ENCODE measurements at places on chromosomes 1 and 21. TPM values are rescaled to one million over a fixed set of nuclear protein-coding genes. Genes with fewer than 3 reads are reported as not detected.
A peak's percentile ranks its signal among the peaks of the same experiment; 100 is the strongest.

- no peaks in the 10 kb centered on the region for H3K27me3 ChIP-seq
- DNase-seq = peak; percentile 25
- peaks cover 13% of the 10 kb centered on the region for H3K4me1 ChIP-seq
- no peak overlapping the region for H3K4me3 ChIP-seq
- H3K36me3 ChIP-seq = no peaks in the 10 kb centered on the region
Observed at GRCh38 chr1:18849261-18849711, 10.2 kb downstream of the TAS1R2 start.

- no peaks in the 10 kb centered on the region for H3K36me3 ChIP-seq
- peaks cover 17% of the 10 kb centered on the region for H3K4me1 ChIP-seq
- peak overlapping the region; percentile 75 for H3K27ac ChIP-seq
- H3K4me3 ChIP-seq = no peak overlapping the region
- DNase-seq = no peak
Observed at GRCh38 chr1:226882187-226882586, 11.8 kb downstream of the PSEN2 start.

GRCh38 chr1:56389813-56390212 is 189.6 kb downstream of the PLPP3 start:
- H3K27ac ChIP-seq = no peak overlapping the region
- no peaks in the 10 kb centered on the region for H3K36me3 ChIP-seq
- H3K4me3 ChIP-seq = no peak overlapping the region
- DNase-seq = no peak

DNA sequence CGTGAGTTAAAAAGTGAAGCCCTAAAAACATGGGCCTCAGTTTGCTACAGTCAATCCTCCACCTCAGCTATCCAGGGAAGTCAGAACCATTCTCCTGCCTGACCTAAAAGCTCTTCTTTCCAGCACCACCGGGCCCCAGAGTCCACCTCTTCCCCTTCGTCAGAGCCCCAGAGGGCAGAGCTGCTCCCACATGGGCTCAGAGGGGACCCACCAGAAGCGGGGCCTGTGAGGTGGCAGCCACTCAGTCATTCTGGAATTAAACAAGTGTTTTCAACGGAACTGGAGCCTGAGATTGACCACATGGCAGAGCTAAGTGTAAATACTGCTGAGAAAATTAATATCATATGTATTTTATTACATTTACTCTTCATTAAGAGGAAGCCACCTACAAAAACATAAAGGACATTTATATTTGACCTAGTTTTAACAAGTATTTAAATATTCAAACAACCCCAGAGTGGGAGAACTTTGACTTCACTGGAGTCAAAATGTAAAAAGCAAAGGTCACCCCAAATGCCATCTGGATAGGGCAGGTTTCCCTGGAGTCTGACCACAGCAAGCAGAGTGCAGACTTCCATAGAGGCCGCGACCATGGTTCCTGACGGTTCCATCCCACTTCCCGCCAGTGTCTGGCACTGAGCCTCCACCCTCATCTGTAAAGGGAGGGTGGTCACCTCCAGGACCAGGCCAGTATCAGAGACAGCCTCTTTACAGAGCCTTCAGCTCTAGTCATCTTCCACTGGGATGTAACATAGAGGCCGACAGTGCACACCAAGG is 1.8 kb downstream of the SUMO3 start:
- no peak overlapping the region for H3K27ac ChIP-seq
- H3K4me1 ChIP-seq = peaks cover 12% of the 10 kb centered on the region
- no peaks in the 10 kb centered on the region for H3K36me3 ChIP-seq
- no peaks in the 10 kb centered on the region for H3K27me3 ChIP-seq
- no peak overlapping the region for H3K4me3 ChIP-seq

The GLMN gene
- total RNA-seq = 12.8 TPM

The CASQ1 gene
- 5.6 TPM for total RNA-seq

Measured in testis (tissue), 5 donors.